Caco-2 (cell line): ENCODE measurements at places on chromosomes 16 and 17. TPM values are rescaled to one million over a fixed set of nuclear protein-coding genes. Genes with fewer than 3 reads are reported as not detected.
A peak's percentile ranks its signal among the peaks of the same experiment; 100 is the strongest.

GGT6 gene
- total RNA-seq: not detected in 2 replicates

KRTAP1-3 gene
- not detected in 2 replicates for total RNA-seq

KCNJ2 gene
- total RNA-seq: 0.70 and 1.0 TPM in 2 replicates

KRTAP2-3 gene
- 3.7 and 4.9 TPM in 2 replicates for total RNA-seq

SLC7A5 gene
- 495 and 534 TPM in 2 replicates for total RNA-seq

SLC13A2 gene
- total RNA-seq: 0.42 and 0.57 TPM in 2 replicates

RTN4RL1 gene
- total RNA-seq: 0.54 and 0.60 TPM in 2 replicates

ALDH3A1 gene
- total RNA-seq: 7.1 and 8.3 TPM in 2 replicates

DNA sequence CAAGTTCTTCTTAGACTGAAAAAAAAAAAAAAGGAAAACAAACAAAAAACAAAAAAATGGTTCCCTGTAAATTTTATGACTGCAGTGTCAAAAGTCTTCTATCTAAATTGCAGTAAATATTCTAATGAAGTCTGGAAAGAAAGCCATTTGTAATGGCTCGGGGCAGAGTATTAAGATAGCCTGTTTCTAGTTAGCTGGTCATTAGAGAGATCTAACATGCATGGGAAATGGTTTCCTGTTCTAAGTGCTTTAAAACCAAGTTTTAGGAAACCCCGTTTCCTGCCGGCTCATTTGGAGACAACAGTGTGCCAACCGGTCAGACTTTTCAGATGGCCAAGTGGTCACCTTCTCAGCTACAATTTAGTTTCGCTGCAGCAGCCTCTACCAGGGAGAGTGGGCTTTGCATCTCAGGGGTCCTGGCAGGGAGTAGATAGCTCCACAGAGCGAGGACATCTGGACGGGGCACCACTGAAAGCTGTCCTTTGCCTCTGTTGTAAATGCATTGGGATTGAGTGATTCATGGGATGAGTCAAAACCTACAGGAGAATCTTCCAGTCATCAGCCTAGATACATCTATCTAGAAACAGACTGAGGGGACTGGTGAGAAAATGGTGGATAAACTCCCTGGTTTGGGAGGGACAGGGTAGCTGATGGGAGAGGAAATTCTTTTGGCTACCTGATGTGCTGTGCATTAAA is 473.2 kb upstream of the SALL1 start:
- H3K4me3 ChIP-seq: no peak overlapping the region
- no peak for DNase-seq
- H3K4me1 ChIP-seq: no peaks in the 10 kb centered on the region
- H3K27ac ChIP-seq: no peak overlapping the region
- H3K36me3 ChIP-seq: no peaks in the 10 kb centered on the region

DNA sequence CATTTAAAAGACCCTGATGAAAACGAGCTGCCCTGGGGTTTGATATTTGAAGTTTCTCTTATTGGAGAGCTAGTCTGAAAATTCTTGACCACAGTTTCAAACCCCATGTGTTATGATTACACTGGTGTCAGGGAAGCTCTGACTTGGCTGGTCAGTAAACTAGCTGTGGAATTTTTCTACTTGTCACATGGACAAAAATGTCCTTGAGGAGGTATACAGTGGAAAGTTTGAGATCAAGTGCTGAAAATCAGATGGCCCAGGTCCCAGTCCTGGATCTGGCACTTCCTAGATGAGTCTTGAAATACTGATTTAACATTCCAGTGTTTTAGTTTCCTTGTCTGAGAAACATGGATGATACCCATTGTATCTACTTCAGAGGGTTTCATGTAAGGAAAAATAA is 30.7 kb upstream of the SOX9 start:
- H3K4me1 ChIP-seq: 0 out of 2 replicates have a peak, but pooled peaks cover 3% of the 10 kb centered on the region
- no peaks in the 10 kb centered on the region for H3K27me3 ChIP-seq
- no peaks in the 10 kb centered on the region for H3K36me3 ChIP-seq
- H3K27ac ChIP-seq: no peak overlapping the region

- H3K27me3 ChIP-seq: no peaks in the 10 kb centered on the region
- H3K4me3 ChIP-seq: no peak overlapping the region
- no peak for DNase-seq
- peaks cover 22% of the 10 kb centered on the region for H3K4me1 ChIP-seq
These were observed 6.5 kb downstream of the GLIS2 start for GRCh38 chr16:4322121-4323052.

DNA sequence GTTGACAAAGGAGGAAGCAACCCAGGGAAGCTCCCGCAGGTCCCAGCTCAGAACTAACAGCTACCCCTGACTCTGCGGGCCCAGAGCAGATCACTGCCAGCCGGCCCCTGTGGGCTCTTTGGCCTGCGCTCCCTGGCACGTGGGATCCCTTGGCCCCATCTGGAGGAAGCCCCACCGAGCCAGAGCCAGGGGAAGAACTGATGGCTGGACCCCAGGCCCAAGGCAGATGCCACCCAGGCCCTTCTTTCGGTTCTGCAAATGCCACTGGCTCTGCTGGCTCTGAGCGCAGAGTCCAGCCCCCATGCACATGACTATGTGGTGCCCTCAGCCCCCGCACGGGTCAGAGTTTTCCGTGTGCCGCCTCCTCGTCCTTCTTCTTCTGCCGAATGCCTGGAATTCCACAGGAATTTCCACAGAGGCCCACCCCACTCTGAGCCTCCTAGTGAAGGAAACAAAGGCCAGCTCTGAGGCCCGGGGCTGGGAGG is 35.8 kb upstream of the SNN start:
- peak; percentile 75 for DNase-seq
- no peak overlapping the region for H3K4me3 ChIP-seq
- H3K36me3 ChIP-seq: no peaks in the 10 kb centered on the region
- no peaks in the 10 kb centered on the region for H3K27me3 ChIP-seq

- H3K36me3 ChIP-seq: peaks cover 9% of the 10 kb centered on the region
- H3K27me3 ChIP-seq: no peaks in the 10 kb centered on the region
- H3K4me3 ChIP-seq: no peak overlapping the region
- H3K27ac ChIP-seq: peak overlapping the region; percentile 57
- peaks cover 28% of the 10 kb centered on the region for H3K4me1 ChIP-seq
These were observed 28.7 kb downstream of the ARHGAP27 start for GRCh38 chr17:45403906-45404490.
